RWPE1 (cell line): ENCODE measurements at places on chromosomes 12 and 14.

DNA sequence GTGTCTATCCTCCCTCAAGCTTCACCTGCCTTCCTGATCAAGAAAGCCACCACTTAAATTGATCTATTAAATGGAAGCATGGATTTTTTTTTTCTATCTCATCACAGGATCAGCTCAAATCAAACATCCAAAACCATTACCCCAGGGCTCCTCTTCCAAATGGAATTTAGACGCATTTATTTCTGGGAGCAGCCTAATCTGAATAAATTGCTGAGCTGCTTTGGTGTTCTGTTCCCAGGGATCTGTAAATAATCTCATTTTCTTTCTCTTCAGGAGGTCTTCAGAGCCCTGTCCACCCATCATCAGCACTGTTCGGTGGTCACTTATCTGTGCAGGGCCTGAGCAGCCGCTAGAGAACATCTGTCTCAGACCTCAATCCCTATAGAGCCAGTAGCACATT lies 695.4 kb upstream of the TMEM132C start:
- no peak for DNase-seq

DNA sequence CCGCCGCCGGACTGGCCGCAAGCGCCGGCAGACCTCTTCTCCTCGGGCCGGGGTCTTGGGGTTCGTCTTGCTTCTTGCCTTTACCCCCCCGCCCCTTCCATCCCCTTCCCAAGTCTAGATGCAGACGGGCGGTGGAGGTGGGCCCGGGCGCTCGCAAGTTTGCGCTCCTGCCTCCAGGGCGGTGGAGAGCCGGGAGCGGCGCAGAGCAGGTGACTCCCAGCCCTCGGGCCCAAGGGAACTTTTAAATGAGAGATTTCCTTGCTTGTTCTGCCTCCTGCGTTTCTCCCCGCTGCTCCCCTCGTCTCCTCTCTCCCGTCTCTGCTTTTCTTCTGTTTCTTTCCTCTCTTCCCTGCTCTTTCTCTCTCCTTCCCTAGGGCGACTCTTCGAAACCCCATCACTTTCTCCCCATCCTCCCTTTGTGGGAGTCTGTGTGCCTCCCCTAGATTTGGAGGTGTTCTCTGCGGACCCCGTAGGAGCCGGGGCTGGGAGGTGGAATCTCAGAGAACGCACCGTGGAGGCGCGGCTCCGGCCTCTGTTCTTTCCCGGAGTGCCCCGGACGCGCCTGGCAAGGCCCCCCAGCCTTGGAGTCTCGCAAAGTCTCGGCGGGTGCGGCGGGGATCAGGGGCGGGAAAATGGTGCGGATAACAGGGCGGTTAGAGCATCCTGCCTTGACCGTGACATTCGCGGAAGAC lies 114.7 kb upstream of the MYL2 start:
- DNase-seq: no peak

DNA sequence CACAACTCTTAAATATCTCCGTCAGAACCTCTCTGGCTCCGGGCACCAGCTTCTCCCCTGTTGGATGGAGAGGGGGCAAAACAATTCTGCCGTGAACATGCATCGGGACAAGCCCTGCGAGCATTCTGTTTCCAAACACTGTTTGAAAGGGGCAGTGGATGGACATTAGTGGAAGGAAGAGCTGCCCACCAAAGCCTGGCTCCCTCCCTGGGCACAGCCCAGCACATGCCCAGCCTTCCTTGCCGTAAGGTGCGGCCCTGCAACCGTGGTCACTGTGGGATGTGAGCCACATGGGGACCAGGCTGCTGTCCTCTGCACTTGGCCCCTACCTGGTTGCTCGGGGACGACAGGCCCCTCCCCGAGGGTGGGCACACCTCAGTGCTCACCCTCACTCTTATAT lies 54.0 kb downstream of the TRAFD1 start:
- no peak for DNase-seq

- no peak for DNase-seq
Measured at GRCh38 chr12:114958538-114958937, 274.6 kb upstream of the TBX3 start.

- DNase-seq: peak; percentile 52
Measured at GRCh38 chr14:74261288-74261687, 22.0 kb downstream of the VSX2 start.

GRCh38 chr12:26158078-26158764 lies 33.4 kb upstream of the BHLHE41 start:
- no peak for DNase-seq

- DNase-seq: no peak
Measured at GRCh38 chr12:51009056-51009440, 17.1 kb downstream of the SLC11A2 start.

DNA sequence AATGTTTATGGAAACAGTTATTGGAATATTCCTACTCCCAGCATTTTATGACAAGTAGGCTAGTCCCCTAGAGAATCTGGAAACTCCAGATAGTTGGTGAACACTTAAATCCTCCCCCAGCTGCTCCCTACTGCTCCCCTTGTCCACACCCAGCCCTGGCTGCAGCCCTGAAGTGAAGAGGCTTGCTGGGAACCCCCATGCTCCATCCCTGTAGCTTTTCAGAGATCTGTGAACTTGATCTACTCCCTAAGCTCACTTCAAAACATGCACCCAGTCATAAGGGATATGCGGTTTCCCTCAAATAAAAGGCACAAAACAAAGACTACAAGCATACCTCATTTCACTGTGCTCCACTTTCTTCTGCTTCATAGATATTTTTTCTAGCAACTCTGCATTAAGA lies 33.2 kb downstream of the EGLN3 start:
- DNase-seq: no peak

DNA sequence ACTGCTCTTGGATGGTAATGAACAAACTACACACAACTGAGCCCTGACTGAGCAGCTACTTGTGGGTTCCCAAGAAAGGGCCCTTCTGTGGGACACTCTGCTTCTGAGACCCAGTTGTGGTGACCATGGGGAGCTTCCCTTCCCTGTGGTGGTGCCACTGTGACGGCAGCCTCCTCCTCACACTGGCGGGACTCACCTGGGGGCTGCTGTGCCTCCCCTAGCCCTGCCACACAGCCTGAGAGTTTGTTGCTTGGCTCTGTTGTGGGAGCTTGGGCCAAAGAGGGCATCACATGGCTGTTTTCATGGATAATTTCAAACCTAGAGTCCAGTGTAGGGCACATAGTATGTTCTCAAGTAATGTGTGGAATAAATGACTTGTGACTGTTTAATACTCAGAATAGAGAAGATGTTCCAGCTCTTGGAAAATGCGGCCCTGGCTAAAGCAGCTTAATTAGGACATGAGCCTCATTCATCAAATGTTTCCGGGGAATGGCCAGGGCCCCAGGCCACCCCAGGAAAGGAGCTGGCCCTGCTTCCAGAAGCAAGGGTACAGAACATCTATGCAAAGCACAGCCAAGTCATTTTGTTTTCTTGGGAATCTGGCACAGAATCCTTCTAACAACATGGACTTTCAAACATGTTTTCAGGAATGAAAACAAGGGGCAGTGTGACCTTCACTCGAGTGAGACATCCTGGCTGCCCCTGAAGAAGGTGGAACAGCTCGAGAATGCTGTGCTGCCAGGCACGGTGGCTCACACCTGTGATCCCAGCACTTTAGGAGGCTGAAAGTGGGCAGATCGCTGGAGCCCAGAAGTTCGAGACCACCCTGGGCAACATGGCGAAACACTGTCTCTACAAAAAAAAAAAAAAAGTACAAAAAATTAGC lies 21.2 kb downstream of the ZFYVE21 start:
- no peak for DNase-seq

- DNase-seq: no peak
Measured at GRCh38 chr12:5407034-5407856, 24.7 kb upstream of the NTF3 start.

- DNase-seq: no peak
Measured at GRCh38 chr14:93073910-93074769, 41.6 kb downstream of the ITPK1 start.

DNA sequence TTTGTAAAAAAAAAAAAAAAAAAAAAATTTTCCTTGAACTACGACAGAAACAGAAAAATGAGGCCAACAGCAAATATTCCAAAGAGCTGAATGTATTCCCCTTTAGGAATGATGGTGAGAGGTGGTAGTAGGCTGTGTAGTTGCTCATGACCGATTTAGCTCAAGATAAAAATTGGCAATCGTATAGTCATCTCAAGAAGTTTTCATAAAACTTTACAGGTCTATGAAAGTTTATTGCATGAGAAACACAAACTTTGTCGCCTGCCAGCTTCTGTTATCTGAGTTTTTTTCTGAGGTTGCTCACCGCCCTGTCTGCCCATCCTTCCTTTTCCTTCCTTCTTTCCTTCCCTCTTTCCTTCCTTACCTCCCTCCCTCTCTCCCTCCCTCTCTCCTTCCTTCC lies 605.5 kb downstream of the BCL11B start:
- DNase-seq: no peak

GRCh38 chr12:87660987-87661774 lies 368.0 kb downstream of the C12orf50 start:
- no peak for DNase-seq
